GM12891 (cell line): ENCODE measurements at places on chromosomes 1 and 21.

GRCh38 chr1:156662005-156662799, 15.0 kb downstream of the NES start:
- no peak for DNase-seq

DNA sequence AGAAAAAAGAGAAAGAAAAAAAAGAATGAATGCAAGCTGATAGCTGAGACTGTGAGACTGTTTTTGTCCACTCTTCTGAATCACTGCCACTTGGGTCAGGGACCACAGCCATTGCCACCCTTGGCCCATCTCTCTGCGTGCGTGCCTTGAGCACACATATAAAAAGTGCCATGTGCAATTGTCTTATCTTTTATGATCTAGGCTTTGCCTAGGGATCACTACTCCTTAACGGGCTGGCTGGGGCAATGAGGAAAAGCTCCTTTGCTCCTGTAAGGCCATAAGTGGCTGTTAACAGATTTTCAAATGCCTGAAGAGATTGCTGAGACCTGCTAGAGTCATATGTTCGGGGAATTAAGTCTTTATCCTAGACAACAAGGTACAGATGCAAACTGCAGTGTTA, 8.2 kb downstream of the SPATA46 start:
- DNase-seq = no peak

- no peak for DNase-seq
Measured at GRCh38 chr1:245188403-245188802, 33.6 kb downstream of the KIF26B start.

DNA sequence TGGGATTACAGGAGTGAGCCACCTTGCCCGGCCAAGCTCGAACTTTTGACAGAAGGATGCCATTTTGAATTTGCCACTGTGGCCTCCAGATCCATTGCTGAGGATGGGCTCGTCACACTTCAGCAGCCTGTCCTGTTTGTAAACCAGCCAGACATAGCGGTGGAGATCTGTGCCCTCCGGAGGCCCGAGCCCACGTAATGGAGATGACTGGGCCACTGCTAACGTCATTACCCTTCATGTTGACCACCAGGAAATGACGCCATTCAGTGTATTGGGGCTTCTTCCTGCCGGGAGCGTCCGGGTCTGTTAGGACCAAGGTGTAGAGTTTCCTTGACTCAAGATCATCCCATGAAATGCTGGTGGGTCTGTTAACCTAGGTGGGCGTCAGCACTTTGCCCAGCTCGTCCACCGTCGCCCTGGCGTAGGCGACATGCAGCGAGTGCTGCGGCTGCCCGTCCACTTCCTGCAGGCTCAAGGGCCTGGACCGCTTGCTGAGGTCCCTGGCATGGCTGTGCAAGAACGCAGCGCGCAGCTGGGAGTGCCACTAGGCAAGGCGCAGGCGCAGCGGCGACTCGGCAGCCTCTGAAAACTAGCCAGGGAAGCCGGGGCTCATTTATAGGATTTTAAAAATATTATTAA, 40.8 kb downstream of the PTPRC start:
- no peak for DNase-seq

- no peak for DNase-seq
Measured at GRCh38 chr1:117138106-117138505, 16.6 kb upstream of the TRIM45 start.

GRCh38 chr1:20792196-20792595, 5.1 kb upstream of the HP1BP3 start:
- DNase-seq = no peak

DNA sequence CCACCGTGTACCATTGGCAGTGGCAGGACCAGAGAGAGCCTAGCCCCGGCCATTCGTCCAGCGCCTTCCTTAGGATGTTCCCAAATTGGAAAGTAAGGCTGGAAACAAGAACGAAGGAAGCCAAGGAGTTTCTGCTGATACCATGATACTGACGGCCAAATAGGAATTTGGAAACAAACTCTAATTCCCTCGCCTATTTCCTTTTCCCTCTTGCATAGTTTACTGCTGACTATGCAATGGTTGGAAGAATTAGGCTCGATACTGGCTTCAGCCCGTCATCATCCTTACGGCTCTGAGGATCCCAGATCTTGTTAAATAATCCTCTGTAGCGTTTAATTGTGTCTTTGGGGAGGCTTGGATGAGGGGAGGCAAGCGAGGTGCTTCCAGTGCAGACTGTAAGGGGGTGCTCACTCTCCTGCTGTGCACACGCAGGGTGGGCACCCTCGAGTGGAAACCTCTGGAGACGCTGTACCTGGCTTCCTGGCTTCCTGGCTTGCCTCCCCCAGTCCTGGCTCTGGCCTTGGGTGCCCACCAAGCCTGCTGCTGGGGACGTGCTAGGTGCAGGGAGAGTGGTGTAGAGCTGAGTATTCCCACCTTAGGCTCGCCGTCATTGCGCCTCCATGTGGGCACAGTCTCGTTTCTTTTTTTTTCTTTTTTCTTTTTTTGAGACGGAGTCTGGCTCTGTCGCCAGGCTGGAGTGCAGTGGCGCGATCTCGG, 27.4 kb upstream of the CAMTA1 start:
- no peak for DNase-seq

DNA sequence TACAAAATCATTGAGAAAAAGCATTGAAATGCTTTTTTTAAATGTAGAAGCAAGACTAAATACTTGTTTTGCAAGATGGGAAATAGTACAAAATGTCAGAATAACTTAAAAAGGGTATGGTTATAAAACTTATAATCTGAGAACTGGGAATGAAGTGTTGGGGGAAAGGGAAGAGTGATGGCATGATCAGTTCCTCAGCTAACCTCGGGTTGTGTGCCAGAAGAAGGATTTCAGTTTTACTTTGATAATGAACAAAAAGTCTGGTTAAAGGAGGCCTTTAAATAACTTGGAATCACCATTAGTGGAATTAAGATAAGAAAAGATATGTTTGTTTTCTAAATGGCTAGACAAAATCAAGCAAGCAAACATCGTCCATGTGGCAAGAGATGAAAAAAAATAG, 20.7 kb downstream of the NEK7 start:
- no peak for DNase-seq

- DNase-seq = no peak
Measured at GRCh38 chr1:90731382-90732050, 14.4 kb upstream of the BARHL2 start.

DNA sequence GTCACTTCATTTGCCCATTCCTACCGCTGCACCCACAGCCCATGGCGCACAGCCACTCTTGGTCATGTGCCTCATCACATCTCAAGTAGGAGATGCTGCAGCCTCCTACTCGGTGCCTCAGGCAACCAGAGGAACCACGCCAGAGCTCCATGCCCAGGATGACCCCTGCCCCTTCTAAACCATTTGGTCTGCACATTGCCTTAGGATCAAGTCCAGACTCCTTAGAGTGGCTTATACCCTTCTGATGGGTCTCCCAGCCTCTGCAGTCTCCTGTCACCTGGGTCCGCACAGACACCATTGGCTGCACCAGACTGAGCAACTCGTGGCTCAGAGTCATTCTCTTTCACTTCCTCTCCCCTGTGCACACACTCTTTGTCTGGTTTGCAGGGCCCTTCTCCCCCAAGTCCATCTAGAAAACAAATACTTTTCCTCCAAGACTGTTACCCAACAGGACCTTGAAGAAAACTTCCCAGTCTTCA, 2.2 kb upstream of the ADORA3 start:
- no peak for DNase-seq

DNA sequence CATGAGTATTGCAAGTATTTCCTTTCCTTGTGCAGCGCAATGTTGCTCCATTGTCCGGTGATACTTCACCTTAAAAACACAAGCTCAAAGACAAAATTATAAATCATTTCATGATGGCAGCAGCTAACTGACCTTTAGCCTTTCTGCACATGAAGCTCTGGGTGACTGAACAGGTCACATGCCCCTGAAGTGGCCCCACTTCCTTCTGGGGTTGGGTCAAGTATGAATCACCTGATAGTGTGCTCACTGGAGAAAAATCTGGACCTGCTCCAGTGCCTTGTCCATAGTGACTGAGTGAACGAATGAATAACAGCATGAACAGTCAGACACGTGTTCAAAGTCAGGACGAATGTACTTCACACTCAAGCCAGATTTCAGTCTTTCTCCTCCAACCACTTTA, 658.9 kb downstream of the NPHP4 start:
- no peak for DNase-seq

DNA sequence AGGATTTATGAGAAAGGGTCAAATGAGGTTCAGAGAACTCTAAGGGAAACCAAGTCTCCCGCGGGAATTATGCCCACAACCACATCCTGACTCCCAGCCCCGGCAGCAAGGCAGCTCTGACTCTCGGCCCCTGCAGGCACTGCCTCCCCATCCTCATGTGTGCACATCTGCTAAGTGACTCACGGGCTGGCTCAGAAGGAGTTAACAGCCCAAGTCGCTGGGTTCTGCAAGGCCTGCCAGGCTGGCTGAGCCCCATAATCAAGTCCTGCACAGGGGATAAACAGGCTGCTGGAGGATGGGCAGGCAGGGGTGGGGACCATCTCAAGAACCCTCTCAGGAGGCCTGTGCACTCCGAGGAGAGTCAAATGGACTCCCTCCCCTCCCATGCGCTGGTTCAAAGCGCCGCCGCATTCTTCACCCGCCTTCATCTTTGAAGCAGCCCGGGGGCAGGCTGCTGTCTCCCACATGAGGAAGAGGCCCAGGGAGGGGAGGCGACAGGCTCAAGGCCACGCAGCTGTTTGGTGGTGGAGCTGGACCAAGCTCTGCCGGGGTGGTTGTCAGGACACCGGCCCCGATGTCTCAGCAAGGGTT, 344.3 kb downstream of the MATN1 start:
- no peak for DNase-seq

- no peak for DNase-seq
Measured at GRCh38 chr1:89974696-89975470, 20.0 kb upstream of the ZNF326 start.

DNA sequence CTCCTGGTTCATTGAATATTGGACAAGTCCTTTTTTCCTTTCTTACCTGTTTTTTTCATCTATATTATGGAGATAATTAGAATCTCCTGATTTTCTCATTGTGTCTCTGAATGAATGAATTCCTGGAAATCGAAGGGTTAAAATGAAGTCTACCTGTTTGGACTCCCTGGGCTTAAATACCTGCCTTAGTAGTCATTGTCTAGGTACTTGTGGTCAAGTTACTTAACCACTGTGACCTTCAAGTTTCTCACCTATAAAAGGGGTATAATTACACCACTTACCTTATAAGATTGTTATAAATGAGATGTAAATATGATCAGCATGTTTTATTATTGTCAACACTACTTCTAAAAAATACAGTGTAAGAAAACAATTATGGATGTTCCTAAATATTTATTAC, 9.0 kb upstream of the TBX19 start:
- DNase-seq = no peak

DNA sequence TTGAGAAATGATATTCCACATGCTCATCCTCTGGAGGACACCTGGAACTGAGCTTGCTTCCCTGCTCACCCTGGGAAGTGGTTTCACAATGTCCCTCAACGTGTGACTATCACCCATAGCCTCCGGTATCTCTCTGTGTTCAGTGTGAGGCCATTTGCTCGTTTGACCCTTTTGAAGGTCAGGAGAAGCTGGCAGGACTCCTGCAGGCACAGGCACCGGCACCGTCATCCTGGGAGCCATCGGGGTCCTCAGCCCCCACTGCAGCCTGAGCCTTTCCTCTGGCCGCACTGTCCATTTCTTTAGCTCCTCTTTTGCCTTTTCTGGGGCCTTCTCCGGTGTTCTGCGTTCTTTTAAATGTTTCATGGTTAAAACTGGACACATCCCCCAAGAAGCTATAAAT, 159.6 kb upstream of the COL6A1 start:
- DNase-seq = no peak

DNA sequence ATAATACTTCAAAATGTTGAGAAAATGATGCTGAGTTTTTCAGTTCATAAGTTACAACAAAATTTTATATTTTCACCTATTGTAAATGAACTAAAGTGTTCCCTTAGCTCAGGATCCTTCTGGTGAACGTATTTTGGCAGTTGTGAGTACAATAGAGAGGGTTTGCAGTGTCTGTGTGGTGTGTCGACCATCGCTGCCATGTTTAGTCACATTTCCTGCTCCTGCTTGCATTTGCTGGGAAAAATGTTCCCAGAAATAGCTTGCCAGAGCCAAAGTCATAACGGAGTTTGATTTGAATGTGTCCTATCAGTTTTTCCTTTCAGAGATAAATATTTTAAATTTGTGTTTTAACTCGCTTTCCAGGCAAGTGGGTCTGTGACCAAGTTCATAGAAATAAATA, 117.1 kb upstream of the COL6A1 start:
- no peak for DNase-seq

DNA sequence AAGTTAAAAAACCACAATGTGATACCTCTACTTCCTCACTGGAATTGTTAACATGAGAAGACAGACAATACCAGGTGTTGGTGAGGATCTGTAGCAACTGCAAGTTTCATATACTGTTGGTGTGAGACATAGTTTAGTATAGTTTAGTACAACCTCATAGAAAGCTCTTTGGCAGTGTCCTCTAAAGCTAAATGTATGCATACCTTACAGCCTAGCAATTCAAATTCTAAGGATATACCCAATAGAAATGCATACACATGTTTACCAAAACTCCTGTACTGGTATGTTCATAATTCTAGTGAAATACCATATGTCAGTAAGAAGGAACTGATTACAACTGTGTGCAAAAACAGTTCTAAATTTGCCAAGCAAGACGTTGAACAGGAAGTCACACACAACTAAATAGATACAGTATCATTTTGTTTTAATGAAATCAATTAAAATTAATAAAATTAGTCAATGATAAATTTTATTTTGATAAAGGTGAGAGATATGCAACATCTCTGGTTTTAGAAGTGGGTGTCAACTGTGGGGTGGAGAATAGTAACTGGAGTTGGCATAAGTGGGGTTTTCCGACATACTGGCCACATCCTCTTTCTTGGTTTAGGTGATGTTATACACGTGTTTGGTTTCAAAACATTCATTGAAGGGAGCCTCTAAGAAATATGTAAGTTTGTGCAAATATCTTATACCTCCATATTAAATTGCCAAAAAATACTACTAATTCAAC, 450.7 kb downstream of the PTPRC start:
- DNase-seq = no peak
